ENCODE measurements at places on chromosomes 13 and 19.

GRCh38 chr13:114259374-114259773 is 22.0 kb upstream of the UPF3A start:
- DNase-seq = no peak

DNA sequence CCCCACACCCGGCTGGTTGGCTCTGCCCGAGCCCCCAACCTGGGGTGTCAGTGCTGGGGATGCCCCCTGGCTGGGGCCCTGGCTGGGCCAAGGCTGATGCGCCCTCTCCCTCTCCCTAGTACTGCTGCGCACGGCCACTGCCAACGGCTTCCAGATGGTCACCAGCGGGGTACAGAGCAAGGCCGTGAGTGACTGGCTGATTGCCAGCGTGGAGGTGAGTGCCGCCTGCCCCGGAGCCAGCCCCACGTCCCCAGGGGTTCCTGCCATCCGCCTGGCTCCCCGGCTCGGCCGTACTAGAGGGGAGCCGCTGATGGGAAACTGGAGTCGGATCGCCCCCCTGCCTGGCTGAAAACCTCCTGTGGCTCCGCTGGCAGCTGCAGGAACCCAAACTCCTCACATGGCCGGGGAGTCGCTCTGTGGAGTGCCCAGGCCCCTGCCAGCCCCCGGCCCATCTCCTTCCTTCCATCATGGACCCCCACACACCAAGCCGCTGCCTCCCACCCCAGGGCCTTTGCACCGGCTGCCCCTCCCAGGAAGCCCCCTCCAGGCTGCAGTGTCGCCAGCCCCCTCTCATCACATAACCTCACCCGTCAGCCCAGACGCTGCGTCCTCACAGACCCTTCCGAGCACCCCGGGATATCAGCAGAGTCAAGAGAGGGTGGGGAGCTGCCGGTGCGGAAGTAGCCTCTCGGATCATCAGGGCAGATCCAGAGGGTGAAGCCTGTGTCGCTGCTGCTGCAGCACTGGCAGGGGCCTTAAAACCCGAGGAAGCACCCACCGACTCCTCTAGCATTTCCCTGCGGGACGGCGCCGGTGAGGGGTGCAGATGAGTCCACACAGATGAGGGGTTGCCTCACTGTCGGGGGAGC is 10.6 kb downstream of the NCLN start:
- no peak for DNase-seq

- DNase-seq = no peak
Observed at GRCh38 chr13:33789739-33790138, 28.2 kb upstream of the RFC3 start.

DNA sequence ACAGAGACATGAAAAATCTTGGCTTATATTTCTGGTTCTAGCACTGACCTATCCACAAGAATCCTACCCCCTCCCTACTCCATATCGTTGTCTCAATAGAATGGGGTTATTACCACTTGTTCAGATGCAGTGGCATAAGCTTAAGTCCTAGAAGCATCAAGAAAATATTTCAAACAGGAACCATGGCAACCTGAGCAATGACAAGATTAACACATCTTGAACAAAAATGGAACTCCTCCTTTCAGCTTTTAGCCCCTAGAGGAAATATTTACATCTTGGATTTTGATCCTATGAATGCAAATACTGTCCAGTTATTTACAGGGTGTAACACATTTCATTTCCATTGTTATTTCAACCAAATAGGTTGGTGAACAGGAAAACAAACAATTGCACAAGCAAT is 46.1 kb upstream of the TSC22D1 start:
- no peak for DNase-seq

DNA sequence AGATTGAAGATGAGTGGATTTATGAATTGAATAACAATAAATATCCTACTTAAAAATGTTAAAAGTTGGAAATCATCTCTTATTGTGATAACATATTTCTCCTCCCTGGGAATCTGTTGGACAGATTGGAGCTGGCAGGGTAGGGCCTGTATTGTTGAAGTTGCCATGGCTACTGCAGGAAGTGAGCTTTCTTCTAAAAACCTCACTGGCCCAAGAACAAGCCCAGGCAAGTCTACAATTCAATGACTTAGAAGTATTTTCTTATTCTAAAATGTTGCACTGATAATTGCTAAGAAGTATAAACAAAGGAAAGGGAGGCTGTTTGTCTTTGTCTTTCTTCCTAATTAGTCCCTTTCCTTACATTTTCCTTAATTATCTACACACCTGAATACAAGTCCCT is 112.1 kb downstream of the DLEU7 start:
- no peak for DNase-seq

DNA sequence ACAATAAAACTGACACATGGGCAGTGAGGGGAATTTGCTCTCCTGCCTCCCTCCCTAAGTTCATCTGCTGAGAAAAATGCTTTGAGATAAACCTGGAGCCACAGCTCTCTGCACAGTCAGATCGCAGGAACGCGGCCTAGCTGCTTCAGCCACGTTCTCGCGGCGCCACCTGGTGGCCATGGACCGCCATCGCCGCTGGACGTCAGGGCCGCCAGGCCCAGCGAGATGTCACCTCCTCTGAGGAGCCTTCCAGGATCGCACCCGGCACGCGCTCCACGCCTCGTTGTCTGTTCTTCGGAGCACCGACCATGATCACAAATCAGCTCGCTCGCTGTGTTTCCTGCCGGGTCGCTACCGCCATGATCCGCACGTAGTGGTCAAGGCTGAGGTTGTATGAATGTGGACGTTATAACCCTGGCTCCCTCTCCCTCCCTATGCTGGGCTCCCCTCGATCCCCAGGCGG is 20.6 kb upstream of the USP29 start:
- peak; percentile 84 for DNase-seq

- peak; percentile 68 for DNase-seq
Observed at GRCh38 chr13:29472332-29472961, 123.0 kb downstream of the SLC7A1 start.

GRCh38 chr13:34546344-34547250 is 395.5 kb upstream of the NBEA start:
- DNase-seq = no peak

GRCh38 chr13:113875837-113876281 is 12.0 kb upstream of the GAS6 start:
- DNase-seq = no peak

GRCh38 chr19:50835103-50835784 is 1.9 kb upstream of the KLK15 start:
- DNase-seq = no peak

GRCh38 chr13:21344662-21345176 is 114.4 kb downstream of the ZDHHC20 start:
- DNase-seq = no peak

DNA sequence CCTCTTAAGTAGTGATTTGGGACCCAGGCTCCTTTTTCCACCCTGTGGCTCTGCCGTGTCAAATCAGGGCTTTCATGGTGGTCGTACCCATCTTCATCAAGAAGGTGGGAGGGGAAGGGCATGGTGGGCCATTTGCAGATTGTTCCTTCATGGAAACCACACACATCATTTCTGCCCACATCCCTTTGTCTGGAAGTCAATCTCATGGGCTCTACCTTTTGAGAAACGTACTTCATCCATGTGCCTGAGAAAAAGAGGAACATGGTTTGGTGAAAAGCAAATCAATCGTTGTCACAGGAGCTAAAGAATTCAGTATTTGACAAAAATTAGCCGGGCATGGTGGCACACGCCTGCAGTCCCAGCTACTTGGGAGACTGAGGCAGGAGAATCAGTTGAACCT is 233.4 kb downstream of the FOXO1 start:
- DNase-seq = no peak

GRCh38 chr13:68697551-68697950 is 1410.1 kb upstream of the ATXN8OS start:
- DNase-seq = no peak

DNA sequence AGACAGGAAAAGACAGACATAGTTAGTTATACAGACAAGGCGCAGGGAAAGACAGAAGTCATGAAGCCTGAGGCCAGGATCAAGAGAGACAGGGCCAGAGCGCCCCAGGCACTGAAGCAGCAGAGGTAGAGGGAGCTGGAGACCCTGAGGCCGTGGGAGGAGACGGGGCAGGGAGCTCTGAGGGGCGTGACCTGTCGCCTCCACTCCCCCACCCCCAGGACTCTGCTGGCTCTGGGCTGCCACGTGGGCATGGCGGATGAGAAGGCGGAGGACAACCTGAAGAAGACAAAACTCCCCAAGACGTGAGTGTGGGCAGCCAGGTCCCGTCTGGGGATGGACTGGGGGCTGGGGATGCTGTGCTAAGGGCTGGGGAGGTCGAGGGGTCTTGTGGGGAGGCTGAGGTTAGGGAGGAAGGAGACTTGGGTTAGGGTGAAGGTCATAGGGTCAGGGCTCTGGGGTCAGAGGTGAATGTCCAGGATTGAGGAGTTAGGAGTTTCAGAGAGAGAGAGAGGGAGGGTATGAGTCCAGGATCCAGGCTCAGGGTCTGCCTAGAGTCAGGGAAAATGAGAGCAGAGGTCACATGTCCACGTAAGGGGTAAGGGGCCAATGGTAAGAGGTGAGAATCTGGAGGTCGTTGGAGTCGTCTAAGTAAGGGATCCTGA is 31.1 kb downstream of the RYR1 start:
- DNase-seq = no peak

DNA sequence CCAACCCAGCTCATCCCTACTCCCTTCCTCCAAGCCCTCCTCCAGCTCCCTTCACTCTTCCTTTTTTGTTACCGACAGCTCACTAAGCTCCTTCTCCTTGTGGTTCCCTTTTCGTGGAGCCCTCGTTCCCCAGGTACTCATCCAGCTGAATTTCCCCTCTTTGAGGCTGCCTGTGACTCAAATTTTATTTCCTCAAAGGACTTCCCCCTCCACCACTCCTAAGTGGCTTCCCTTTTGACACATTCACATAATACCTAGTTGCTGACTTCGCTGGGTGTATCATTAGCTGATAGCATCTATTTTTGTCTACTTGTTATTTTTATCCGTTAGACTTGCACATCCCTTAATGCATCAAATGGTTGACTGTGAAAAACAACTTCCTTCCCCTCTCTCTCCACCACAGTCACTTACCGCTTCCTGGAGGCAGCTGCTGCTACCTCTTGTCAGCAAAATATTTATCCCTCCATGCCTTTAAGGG is 14.5 kb downstream of the FFAR2 start:
- no peak for DNase-seq

GRCh38 chr13:50238922-50239321 is 223.7 kb downstream of the KCNRG start:
- DNase-seq = no peak

All from WTC11 (cell line).